Stomach (tissue), 19 donors: ENCODE measurements at places on chromosomes 3 and 15.

DNA sequence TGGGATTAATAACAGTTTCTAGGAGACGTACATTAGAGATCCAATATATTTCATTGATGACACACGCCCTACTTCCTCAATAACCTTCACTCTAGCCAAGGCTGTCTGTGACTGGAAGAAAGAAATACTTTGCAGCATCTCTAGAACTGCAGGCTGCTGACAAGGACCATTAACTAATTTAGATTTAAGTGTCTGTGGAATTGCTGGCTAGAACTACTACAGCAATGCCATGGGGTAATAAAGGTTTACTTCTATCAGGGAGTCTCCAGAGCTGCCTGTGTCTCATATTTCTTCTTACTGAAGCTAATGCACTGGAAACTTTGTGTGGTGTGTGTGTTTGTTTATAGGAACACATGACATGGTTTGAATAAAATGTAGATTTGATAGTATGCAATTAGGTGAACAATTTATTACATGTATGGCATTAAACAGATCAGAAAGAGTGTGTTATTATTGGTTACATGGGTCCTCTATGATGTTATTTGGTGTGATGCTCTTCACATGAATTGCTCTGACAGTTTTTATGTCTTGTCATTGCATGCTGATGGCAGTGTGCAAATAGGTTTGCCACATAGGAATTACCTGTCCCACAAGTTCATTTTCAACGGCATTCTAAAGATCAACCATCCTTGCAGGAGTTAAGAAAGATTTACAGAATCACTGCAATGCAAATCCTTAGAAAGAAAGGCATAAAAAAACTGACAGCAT is 916.2 kb upstream of the CADM2 start:
- no peak for DNase-seq

GRCh38 chr3:142319094-142319493 is 93.7 kb upstream of the GK5 start:
- no peak for DNase-seq

- DNase-seq: no peak
Measured at GRCh38 chr15:30878515-30878914, 25.2 kb upstream of the FAN1 start.

- DNase-seq: no peak
Measured at GRCh38 chr3:12681943-12682390, 18.1 kb upstream of the RAF1 start.

DNA sequence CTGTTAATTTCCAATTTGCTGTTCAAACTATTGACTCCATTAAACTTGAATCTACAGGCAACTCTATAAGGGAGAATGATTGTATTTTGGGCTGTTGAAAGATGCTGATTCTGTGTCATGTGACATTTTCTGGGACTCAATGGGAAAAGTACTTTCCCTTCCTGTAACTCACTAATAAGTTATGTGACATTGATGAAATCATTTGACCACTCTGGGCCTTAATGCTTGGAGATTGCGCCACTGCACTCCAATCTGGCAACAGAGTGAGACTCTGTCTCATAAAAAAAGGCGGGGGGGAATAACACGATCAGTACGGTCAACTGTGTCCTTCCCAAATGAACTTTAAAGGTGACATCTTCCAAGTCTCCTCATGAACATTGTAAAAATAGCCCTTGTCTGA is 215.2 kb upstream of the SGO1 start:
- no peak for DNase-seq

- no peak for DNase-seq
Measured at GRCh38 chr3:55567615-55568014, 80.5 kb upstream of the WNT5A start.

DNA sequence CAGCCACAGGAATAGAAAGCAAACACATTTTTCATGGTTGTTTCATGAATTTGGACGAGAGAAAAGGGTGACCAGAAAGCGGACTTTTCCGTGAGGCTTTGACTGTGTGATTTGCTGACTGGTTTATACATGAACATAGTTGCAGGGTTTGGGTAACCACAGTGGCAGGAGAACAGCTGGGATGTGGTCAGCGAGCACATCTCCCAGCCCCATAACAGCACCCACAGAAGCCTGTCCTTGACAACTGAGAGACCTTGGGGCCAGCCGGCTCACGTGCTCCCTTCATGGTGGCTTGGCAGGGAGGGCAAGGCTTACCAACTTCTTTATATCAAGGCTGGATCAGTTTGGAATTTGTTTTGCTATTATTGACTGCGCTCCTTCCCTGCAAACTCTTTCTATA is 13.2 kb upstream of the RGMA start:
- no peak for DNase-seq

DNA sequence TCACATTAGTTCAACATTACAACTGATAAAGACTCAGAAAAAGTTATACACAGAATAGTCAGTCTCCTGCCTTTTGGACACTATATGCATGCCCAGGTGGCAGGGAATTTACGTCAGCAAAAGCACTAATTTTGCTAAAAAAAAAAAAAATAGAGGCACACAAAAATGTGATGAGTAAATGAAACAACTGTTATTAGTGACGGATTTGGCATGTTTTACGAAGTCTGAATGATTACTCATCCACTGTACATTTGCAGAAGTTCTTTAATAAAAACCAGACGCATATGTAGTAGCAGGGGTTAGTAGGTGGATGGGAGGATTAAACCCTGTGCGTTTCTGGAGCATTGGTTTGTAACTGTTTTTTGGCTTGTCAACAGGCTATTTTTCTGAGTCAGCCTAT is 99.0 kb downstream of the MITF start:
- no peak for DNase-seq

GRCh38 chr3:58577269-58577821 is at the start of gene FAM107A:
FAM107A (minus strand) TSS chr3:58577391; CDS start chr3:58569860, 7,531 bp downstream.
- peak; percentile 71 for DNase-seq

DNA sequence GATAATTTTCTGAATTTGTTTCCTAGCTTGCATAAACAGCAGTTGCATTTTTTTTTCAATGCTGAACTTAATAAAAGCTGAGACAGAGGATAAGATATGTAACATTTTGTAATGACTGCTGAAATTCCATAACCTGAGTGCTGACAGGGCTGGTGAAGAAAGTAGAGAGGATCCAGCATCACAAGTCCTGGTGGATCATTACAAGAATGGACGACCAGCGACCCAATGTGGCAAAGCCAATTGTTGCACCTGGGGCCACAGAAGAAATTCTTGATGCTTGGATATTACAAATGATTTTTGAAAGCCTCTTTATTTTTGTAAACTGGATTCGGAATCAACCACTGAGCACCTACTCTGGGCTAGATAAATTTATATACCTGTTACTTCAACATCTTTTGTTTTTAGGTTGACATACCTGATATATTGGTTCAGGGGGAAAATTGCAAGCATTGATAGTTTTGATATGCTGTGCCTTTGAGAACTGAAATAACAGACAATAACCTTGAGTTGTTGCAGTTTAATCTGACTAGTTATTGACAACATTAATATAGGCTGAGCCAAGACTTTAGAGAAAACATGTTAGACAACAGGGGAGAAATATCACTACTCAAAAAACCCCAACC is 3.9 kb upstream of the ACTL6A start:
- peak; percentile 56 for DNase-seq
